Suppressor macrophage treated with lipopolysaccharide for 1 hour (primary cell): ENCODE measurements at places on chromosomes 7 and 10.
A peak's percentile ranks its signal among the peaks of the same experiment; 100 is the strongest.

DNA sequence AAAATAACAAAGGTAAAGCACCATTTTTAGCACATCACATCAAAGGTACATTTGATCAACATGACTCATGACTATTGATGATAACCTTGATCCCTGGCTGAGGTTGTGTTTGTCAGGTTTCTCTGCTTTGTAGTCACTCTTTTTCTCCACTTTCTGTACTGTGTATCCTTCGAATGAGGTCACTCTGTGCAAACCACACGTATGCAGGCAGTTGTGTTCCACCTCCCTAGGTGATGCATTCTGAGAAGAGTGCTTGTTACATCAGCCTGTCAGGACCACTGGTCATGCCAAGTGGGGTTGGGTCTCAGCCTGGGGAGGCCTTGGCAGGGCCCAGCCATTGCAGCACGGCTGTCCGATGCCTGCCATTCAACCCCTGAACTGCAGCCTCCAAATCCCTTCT lies 62.8 kb upstream of the GJD4 start:
- DNase-seq, result no peak

GRCh38 chr7:106944035-106944665 lies 79.1 kb downstream of the PIK3CG start:
- DNase-seq, result no peak

GRCh38 chr7:151592868-151593486 lies 73.3 kb upstream of the RHEB start:
- no peak for DNase-seq

DNA sequence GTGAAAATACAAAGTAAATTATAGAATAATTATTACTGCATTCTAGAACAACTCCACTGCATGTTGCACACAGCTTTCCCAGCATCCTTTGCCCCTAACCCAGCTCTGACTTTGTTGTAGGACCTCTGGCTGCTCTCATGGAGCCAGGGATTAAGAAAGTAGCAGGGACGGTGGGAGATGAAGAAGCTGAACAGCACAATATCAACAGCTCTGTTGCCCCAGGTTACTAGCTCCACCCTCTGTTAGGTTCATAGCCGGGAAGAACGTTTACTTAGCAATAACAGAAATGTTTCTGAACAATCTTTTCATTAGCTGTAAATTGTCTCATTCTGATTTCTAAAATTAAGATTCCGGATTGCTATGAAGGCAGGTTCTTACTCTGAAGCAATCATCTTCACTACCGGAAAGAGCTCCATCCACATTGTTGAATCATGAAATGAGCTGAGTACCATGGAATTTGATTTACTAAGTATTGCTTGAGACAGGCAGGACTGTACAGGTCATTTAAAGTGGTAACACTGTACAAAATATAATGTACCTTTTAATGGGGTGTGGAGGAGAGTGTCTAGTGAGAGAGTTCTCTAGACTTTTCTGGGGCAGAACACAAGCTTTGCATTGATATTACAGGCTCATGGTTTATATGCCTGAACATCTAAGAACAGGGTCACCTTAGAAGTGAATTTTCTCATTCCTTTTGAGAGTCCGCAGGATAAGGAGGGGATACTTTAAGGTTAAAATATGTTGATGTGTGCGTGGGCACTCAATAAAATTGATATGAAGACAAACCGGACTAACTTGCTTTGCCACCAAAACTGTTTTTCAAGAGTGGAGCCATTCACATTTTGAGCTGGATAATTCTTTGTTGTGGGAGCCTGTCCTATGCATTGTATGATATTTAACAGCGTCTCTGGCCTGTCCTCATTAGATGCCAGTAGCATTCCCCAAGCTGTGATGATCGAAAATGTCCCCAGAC lies 20.8 kb upstream of the RAB18 start:
- no peak for DNase-seq

- no peak for DNase-seq
Measured at GRCh38 chr7:117323305-117323850, 520 bp upstream of the WNT2 start.

DNA sequence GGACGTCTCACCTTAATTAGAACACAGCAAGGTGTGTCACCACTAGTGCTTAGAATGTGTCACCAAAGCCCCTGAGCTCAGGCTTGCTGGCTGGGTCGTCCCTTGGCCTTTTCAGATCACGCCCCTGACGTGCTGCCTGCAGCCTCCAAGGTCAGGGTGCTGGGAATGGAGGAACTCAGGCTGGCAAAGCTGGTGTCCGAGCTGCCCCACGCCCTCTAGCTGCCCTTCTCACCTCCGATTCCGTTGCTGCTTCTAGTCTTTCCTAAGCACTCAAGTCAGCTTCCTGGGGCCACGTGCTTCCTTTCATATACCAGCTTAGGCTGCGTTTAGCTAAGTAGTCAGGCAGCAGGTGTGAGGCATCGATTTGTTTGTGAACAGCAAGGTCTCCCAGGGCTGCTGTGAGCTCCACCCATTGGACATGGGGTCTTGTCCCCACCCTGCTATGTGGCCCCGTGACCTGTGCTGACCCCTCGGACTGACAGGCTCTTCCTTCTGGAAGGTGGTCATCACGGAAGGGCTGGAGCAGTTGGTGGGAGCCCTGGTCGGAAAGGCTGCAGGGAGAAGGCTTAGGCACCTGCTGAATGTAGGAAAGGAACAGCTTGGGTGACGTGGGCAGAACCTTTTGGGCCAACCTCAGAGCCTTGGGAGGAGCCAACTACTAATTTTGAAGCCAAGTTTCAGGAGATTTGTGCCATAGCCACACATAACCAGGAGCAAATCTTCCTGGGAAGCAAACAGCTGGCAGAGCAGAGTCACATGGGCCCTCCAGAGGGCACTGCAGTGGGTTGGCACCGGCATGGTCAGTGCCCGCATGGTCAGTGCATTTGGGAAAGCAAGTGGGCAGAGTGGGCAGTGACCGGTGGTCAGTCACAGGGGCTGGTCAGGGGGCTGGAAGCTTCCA lies 28.8 kb downstream of the VIPR2 start:
- no peak for DNase-seq

GRCh38 chr7:23343806-23344475 lies 44.8 kb downstream of the MALSU1 start:
- DNase-seq, result no peak

DNA sequence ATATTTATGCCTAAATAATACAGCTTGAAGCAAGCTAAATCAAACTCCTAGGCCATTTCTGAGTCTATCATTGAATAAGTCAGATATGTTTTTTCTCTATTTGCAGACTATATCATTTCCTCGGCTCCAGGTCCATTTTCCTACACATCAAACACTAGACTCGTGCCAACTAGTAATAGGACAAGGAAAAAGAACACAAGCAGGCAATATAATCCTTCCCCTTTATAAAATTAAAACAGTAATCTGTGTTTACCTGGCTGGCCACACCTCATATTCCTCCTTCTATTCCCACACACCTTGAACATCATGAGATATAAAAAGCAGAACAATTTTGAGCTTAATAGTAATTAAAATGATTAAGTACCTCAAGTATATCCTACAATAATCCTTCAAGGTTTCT lies 325.7 kb downstream of the TFEC start:
- no peak for DNase-seq

- DNase-seq, result no peak
Measured at GRCh38 chr7:43143918-43144589, 31.6 kb downstream of the HECW1 start.

DNA sequence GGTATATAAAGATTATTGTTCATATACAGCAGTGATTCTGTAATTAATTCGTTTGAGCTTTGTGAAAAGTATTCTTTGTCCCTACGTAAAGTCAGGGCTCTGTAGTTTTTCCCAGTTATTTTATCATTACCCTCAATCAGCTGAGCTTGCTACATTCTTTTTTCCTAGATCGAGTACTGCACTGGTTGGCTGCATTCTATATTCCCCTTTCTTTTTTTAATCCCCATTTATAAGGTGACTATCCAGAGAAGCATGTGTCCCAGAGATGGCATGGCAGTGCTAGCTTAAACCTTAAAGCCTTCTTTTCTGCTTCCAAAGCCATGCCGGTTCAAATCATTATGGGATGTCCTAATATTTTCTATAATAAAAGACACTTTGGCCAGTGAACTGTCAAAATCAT lies 230.1 kb upstream of the CELF2 start:
- no peak for DNase-seq

- DNase-seq, result no peak
Measured at GRCh38 chr10:86105640-86106039, 261.0 kb downstream of the GRID1 start.

DNA sequence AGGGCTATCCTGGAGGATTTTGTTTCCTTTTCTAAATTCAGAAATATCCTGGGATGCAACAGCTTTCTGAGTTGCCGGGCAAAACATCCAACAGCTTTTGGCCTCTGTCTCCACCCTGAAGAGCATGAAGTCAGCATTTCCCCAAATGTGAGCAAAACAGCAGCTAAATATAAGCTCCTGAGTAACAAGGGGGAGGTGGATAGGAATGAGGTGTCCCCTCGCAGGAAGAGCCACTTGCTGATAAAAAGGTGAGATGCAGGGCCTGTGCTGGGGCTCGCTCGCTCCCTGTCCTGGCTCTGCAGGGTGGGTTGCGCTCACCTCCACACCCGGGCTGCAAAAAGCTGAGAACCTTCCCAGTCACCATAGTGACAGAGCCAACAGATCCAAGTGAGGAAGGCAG lies 264.3 kb downstream of the ZEB1 start:
- peak; percentile 24 for DNase-seq

GRCh38 chr10:43444323-43444722 lies 7.4 kb downstream of the ZNF487 start:
- DNase-seq, result no peak

DNA sequence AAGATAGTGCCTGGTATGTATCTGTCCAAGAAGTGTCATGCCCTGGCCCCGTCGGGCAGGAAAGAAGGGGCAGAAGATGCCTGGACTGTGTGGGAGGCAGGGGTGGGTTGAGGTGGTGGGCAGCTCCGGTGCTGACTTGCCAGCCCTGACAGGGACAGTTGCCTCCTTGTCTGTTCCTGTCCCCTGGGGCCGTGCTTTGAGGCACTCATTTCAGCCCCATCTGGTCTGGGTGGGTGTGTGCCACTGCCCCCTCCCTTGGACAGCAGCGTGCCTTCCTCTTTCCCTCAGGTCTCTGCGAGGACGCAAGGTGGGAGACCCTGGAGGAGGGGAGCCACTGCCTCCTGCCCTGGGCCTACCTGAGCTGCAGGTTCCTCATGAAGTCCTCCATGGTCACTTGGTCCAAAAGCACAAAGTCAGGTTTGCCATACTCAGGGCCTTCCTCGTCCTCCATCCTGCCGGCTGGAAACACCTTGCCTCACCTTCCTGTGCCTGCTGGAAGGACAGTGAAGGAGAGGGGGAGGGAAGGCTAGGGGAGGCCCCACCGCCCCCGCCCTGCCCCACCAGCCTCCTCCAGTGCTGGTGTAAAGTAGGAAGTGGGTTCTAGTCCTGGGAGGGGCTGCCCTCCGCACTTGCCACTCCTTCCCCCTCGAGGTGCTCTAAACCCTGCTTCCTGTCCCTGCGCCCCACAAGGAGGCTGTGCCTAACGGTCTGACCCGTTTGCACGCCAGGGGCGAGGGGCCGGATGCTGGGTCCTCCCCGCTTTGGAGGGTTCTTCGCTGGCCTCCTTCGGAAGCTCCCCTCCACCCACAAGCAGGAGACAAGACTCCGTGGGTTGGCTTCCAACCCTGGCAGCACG lies at the start of gene MYO1G:
TSS of gene MYO1G (minus strand) at position 505 of the 856 bp plus-strand sequence. CDS start at position 451, 54 bp downstream.
- DNase-seq, result peak; percentile 85

GRCh38 chr7:66913118-66914037 lies 7.6 kb upstream of the TMEM248 start:
- no peak for DNase-seq

GRCh38 chr7:13117103-13117502 lies 429.7 kb downstream of the ARL4A start:
- DNase-seq, result no peak

- DNase-seq, result no peak
Measured at GRCh38 chr7:106417273-106417902, 132.6 kb upstream of the NAMPT start.

GRCh38 chr10:101189461-101190401 lies 39.5 kb downstream of the LBX1 start:
- no peak for DNase-seq

- no peak for DNase-seq
Measured at GRCh38 chr7:69706070-69706469, 107.8 kb downstream of the AUTS2 start.

DNA sequence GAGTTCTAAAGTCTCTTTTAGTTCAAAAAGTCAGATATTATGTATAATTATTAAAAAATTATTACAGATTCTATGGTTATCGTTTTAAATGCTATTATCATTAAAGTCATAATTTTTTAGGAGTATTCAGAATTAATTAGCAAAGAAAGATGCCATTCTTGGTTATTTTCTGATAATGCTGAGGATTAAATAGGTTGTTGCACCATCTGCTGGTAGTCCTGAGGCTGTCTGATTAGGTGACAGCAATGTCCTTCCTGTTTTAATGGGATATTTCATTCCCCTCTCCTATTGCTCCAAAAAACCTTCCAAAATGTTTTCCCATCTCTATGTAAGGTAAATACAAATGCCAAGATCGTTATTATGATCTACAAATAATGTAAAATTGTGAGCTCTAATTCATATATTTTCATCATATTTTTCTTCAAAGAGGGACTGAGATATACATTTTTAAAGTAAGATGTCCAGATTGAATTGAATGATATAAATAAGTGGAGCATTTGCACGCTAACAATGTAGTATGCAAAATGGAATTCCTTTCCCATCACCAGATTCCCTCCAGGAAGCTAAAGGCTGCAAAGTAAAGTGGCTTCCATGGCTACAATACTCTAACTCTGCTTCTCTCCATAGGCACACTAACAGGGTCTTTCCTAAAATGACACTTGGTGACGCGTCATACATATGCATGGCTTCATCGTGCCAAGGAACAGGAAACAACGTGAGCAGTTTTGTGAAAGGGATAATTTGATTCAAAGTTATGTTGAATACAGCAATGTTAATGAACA lies 58.8 kb upstream of the AKR1E2 start:
- peak; percentile 66 for DNase-seq

DNA sequence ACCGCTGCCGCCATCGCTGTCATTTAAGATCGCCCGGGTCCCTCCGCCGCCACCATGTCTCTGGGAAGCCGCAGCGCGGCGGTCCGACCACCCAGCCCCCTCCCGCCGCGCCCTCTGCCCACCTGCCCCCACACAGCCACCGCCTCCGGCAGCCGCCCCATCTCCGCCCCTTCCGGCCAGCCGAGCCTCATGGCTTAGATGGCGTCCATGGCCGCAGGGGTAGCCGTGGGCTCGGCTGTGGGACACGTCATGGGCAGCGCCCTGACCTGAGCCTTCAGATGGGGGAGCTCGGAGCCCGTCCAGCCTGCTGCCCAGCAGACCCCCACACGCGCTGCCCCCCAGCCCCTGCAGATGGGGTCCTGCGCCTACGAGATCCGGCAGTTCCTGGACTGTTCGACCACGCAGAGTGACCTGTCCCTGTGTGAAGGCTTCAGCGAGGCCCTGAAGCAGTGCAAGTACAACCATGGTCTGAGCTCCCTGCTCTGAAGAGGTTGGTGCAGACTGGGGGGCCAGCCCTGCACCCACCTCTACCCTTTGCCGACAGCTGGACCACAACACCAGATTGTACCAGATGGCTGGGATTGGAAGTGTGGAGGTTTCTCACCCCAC lies 38.0 kb upstream of the TARP start:
- DNase-seq, result peak; percentile 27

DNA sequence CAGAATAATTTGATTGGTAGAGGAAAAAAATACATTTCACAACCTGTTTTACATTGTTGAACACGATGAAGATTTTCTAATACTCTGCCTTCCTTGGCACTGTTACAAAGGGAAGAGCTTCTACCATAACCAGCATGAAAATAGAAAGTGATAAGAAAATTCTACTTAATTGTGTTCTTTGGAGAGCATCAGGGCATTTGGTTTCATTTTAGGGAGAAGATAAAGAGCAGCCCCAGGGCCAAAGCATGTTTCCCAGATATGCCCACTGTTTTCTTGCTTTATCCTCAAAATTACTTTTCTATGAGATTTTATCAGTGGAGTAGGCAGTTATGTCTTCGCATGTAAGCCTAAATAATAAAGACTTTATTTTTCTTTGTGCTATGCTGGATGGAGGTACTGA lies 9.5 kb downstream of the CHRM2 start:
- DNase-seq, result no peak
